Smooth muscle cell of bladder (primary cell): ENCODE measurements at places on chromosomes 16 and 17. TPM values are rescaled to one million over a fixed set of nuclear protein-coding genes. Genes with fewer than 3 reads are reported as not detected.

SOX8 gene
- total RNA-seq = under 0.01 TPM in 2 replicates

CCDC144A gene
- total RNA-seq = 1.1 and 3.5 TPM in 2 replicates

KCNJ2 gene
- total RNA-seq = 10.9 and 16.1 TPM in 2 replicates

OTOP3 gene
- not detected in 2 replicates for total RNA-seq

CDK5R1 gene
- total RNA-seq = 0.28 and 0.55 TPM in 2 replicates

STX1B gene
- 0.71 and 0.83 TPM in 2 replicates for total RNA-seq

KRTAP9-4 gene
- total RNA-seq = not detected in 2 replicates

ICAM2 gene
- 1.4 and 3.1 TPM in 2 replicates for total RNA-seq

WNT9B gene
- total RNA-seq = not detected in 2 replicates

SEZ6L2 gene
- 2.1 and 7.0 TPM in 2 replicates for total RNA-seq

DOC2A gene
- 0.28 TPM in 1 of 2 replicates, not detected in the other for total RNA-seq

ADCY7 gene
- total RNA-seq = 41.2 and 59.7 TPM in 2 replicates

TNS4 gene
- total RNA-seq = under 0.01 TPM in 2 replicates

TRAPPC2L gene
- 55.5 and 83.8 TPM in 2 replicates for total RNA-seq

SDR42E2 gene
- total RNA-seq = under 0.01 TPM in 1 of 2 replicates, not detected in the other
